Heart right ventricle (tissue), 16 donors: ENCODE measurements at places on chromosomes 13 and 19. TPM values are rescaled to one million over a fixed set of nuclear protein-coding genes. Genes with fewer than 3 reads are reported as not detected.

Gene IL4I1
- polyA plus RNA-seq, result not detected

Gene C19orf81
- polyA plus RNA-seq, result 1.8 TPM

GRCh38 chr13:94660695-94661326 is 51.5 kb downstream of the SOX21 start:
- no peak for DNase-seq

Gene SBK3
- 3.2 TPM for polyA plus RNA-seq

Gene CEACAM4
- 0.48 TPM for polyA plus RNA-seq

Gene TMPRSS9
- polyA plus RNA-seq, result 0.01 TPM

Gene FFAR3
- not detected for polyA plus RNA-seq
